Activated B cell treated with CpG ODN at 0.5 μM for 24 hours (primary cell): ENCODE measurements at places on chromosomes 2 and 18.

DNA sequence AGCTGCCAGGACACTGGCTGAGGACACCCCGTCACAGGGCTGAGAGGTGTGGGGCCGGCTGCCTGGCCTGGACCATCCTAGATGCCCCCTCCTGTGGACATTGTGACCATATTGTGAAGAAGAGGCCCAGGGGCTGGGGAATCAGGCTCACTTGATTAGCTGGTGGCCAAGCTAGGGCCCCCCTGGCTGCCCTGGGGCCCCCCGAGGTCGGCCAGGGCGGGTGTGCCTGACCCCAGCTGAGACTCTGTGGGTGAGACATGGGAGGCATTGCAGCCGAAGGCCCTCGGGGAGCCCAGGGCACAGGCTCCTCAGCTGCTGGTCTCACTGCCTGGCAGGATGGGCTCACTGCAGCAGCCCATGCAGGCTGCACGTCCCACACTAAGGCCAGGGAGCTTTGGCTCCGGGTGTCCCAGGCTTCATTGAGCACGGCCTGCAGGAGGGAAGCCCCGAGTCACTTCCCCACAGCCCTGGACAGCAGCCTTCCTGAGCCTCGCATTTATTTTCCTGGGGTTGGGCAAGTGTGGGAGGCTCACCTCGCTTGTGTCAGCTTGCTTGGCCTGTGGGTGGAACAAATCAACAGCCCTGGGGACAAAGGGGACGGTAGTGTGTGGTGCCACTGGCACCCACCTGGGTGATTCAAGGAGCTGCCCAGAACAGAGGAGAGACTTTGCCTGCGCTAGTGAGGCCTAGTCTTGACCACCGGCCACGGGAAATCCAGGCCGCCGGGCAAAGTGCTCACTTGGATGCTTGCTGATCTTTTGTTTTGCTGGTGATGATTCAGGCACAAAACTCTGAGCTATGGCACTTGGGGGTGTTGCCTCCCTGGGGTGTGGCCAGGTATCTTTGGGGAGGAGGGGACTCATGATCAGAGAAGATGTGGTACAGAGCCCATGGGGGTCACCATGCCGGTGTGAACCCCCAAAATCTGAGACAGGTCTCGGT is 1.3 kb downstream of the GAL3ST2 start:
- no peak overlapping the region for H3K4me3 ChIP-seq
- H3K36me3 ChIP-seq = no peaks in the 10 kb centered on the region
- no peak for DNase-seq
- H3K27me3 ChIP-seq = no peaks in the 10 kb centered on the region
- no peaks in the 10 kb centered on the region for H3K4me1 ChIP-seq
- no peak overlapping the region for H3K27ac ChIP-seq

- H3K36me3 ChIP-seq = no peaks in the 10 kb centered on the region
- H3K4me3 ChIP-seq = no peak overlapping the region
- H3K4me1 ChIP-seq = no peaks in the 10 kb centered on the region
- H3K27me3 ChIP-seq = no peaks in the 10 kb centered on the region
- no peak for DNase-seq
- no peak overlapping the region for H3K27ac ChIP-seq
Measured at GRCh38 chr18:25306671-25307070, 45.3 kb downstream of the ZNF521 start.

DNA sequence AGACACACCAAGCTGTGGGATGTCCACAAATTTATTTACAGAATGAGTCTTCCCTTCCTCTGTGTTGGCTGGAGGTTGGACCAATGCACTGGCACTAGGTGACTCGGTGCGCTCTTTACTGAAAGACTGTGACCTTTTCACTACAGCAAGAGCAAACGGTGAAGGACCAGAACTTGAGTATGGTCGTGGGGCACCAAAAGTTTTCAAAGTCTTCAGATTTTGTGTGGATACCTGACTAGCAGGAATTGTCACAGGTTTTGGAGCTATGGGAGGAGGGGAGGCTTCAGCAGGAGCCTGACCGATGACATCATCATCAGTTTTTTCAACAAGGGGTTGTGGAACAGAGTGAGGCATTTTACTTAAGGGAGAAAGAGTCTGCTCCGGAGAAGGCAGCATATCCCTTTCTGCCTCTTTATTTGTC is 73.0 kb upstream of the GRB14 start:
- no peak overlapping the region for H3K4me3 ChIP-seq
- DNase-seq = no peak
- H3K27me3 ChIP-seq = no peaks in the 10 kb centered on the region
- no peak overlapping the region for H3K27ac ChIP-seq

- H3K27me3 ChIP-seq = no peaks in the 10 kb centered on the region
- H3K27ac ChIP-seq = no peak overlapping the region
- DNase-seq = no peak
- no peaks in the 10 kb centered on the region for H3K36me3 ChIP-seq
Measured at GRCh38 chr2:109289504-109290222, 160.7 kb downstream of the SH3RF3 start.

GRCh38 chr2:149884871-149885270 is 297.3 kb upstream of the MMADHC start:
- H3K4me1 ChIP-seq = no peaks in the 10 kb centered on the region
- H3K4me3 ChIP-seq = no peak overlapping the region
- no peaks in the 10 kb centered on the region for H3K36me3 ChIP-seq
- DNase-seq = no peak
- H3K27me3 ChIP-seq = no peaks in the 10 kb centered on the region

- H3K36me3 ChIP-seq = no peaks in the 10 kb centered on the region
- no peak overlapping the region for H3K4me3 ChIP-seq
- no peak for DNase-seq
- no peaks in the 10 kb centered on the region for H3K4me1 ChIP-seq
Measured at GRCh38 chr2:8288206-8288605, 393.6 kb upstream of the ID2 start.

GRCh38 chr18:46346213-46346612 is 242.0 kb downstream of the HAUS1 start:
- DNase-seq = no peak
- peaks cover 30% of the 10 kb centered on the region for H3K4me1 ChIP-seq
- no peaks in the 10 kb centered on the region for H3K36me3 ChIP-seq
- no peaks in the 10 kb centered on the region for H3K27me3 ChIP-seq
- no peak overlapping the region for H3K4me3 ChIP-seq

- H3K27me3 ChIP-seq = peaks cover 81% of the 10 kb centered on the region
- H3K4me3 ChIP-seq = no peak overlapping the region
- peak overlapping the region; percentile 12 for H3K27ac ChIP-seq
- DNase-seq = no peak
Measured at GRCh38 chr2:176093145-176093897, 800 bp downstream of the HOXD13 start.

DNA sequence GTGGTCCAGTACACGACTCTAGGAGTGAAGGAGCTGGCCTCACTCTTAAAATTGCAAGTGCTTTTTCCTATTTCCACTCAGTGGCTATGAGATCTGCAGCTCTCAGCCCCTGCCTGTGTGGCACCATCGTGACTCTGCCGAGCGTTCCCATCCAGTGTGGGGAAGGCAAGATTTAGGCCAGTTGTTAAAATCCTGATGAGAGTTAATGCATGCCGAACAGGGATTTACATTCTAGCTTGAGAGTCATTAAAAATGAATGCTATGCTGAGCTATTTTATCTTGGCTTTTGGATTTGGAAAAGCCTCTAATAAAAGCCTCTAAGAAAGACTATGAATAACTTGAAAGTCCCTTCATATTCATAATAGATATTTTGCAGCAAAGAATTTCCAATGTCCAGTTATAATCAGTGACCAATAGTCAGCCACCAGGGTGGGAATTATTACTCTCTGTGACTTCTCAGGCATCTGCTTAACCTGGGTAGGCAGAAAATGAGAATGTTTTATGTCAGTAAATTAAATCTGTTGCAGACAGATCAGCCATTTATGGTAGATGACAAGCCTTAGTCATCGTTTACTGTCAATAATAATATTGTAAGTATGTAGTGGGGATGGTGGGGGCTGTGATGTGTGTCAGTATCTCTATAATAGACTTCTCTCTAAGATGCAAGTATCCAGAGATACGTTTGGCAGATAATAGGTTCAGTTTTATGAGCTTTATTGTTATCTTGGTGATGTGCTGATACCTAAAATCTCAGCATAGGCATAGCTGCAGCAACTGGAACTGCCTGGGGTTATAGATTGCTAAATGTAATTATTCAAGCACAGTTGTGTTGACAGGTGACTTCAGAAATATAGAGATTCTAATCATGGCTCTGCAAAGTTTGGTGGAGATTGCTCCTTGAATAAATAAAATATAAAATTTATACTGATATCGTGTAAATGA is 207.8 kb downstream of the SOCS6 start:
- peaks cover under 1% of the 10 kb centered on the region for H3K27me3 ChIP-seq
- no peak for DNase-seq
- no peaks in the 10 kb centered on the region for H3K4me1 ChIP-seq
- H3K27ac ChIP-seq = no peak overlapping the region

DNA sequence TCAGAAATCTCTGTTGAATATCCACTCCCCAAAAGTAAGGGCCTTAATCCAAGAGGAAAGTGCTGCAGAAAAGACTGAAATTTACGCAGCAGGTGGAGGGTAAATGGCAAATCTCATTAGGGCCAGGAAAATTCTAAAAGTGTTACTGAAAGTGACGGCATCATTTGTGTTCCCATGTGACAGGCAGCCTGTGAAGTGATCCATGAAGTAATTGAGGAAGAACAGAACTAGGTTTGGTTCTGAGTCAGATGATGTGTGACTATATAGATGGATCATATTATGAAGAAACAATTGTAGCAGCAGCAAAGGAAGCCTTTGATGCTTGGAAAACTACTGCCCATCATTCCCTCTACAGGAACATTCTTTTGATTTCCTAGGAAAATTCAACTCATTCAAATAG is 401.2 kb downstream of the TGIF1 start:
- no peaks in the 10 kb centered on the region for H3K4me1 ChIP-seq
- no peak for DNase-seq
- no peaks in the 10 kb centered on the region for H3K27me3 ChIP-seq
- H3K4me3 ChIP-seq = no peak overlapping the region

GRCh38 chr2:219551441-219552381 is 7.9 kb downstream of the TMEM198 start:
- H3K36me3 ChIP-seq = no peaks in the 10 kb centered on the region
- no peak for DNase-seq
- peaks cover 61% of the 10 kb centered on the region for H3K27me3 ChIP-seq
- H3K4me1 ChIP-seq = peaks cover 7% of the 10 kb centered on the region
- H3K4me3 ChIP-seq = peak overlapping the region; percentile 71
- no peak overlapping the region for H3K27ac ChIP-seq

DNA sequence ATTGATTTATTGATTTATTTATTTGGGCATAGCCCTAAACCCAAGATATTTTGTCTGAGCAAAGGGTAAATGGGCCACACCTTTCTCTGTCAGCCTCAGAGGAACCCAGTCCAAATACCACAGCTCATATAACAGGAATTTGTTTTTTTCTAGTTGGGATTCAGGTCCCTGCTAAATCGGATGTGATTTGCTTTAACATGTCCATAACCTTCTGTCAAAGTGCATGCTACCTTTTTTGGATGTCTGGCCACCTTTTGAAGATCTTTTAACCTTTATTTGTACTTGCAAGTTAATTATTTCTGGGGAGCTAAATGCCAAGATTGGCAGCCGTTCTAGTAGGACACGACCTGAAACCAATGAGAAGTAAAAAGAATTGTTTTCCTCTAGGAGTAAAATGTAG is 303.2 kb upstream of the UBE2E3 start:
- H3K36me3 ChIP-seq = no peaks in the 10 kb centered on the region
- no peaks in the 10 kb centered on the region for H3K27me3 ChIP-seq
- no peak overlapping the region for H3K4me3 ChIP-seq
- H3K4me1 ChIP-seq = no peaks in the 10 kb centered on the region
- H3K27ac ChIP-seq = no peak overlapping the region

DNA sequence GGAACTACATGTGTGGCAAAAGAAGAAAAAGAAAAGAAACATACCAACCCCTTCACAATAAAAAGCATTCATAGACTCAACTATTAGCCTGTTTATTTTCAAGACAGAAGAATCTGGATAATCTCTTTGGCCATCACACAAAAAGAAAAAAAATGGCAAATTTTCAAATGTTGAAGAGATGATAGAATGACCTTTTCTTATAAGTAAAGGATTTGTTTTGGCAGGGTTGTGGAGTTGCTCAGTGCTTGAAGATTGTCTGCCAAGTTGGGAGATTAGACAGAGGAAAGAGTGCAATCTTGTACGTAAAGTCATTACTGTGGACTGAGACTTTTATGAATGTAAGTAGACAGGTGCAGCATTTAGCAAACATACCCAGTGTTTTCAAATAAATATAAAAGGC is 18.5 kb upstream of the FAM171B start:
- H3K27me3 ChIP-seq = no peaks in the 10 kb centered on the region
- H3K27ac ChIP-seq = no peak overlapping the region
- peaks cover 38% of the 10 kb centered on the region for H3K36me3 ChIP-seq
- H3K4me3 ChIP-seq = no peak overlapping the region
- no peaks in the 10 kb centered on the region for H3K4me1 ChIP-seq

DNA sequence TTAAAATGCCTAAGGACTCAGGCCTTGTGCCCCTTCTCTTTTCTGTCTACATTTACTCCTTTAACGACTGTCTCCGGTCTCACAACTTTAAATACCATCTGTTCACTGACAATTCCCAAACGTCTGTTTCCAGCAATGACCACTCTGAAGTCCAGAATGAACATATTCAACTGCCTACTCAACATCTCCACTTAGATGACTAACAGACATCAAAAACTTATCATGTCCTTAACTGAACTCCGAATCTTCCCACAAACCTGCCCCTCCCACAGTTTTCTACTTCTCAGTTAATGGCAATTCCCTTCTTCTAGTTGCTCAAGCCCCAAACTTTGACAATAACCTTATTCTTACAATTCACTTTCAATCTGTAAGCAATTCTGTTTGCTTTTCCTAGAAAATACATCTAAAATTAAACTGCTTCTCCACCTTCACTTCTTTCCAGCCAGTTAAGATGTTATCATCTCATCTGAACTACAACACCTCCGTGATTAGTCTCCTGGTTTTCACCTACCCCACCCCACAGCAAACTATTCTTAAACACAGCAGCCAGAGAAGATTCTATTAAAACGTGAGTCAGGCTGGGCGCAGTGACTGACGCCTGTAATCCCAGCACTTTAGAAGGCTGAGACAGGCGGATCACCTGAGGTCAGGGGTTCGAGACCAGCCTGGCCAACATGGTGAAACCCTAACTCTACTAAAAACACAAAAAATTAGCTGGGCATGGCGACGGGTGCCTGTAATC is 2.8 kb downstream of the C1D start:
- DNase-seq = no peak
- no peak overlapping the region for H3K27ac ChIP-seq
- H3K27me3 ChIP-seq = no peaks in the 10 kb centered on the region
- no peak overlapping the region for H3K4me3 ChIP-seq
- H3K4me1 ChIP-seq = peaks cover 50% of the 10 kb centered on the region

DNA sequence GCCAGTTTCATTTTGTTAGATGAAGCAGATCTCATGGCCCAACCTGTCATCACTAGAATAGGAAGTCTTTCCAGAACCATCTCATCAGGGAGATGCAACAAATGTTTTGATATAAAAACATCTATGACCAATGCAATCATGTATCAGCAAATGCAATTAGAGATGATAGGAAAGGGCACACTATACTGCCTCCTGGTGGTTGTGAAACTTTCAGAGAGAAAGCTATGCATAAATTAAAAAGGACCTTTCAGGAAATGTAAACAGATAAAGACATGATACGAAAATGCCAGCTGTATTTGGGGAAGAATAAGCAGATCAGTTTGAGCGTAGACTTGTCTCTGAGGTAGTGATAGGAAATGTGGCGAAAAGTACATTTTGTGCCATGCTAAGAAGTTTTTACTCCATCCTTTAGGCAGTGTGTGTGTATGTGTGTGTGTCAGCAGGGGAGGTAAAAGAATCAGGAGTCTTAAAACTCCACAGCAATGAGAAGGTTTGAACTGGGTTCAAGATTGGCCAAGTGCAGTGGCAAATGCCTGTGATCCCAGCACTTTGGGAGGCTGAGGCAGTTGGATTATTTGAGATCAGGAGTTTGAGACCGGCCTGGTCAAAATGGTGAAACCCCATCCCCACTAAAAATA is 479.3 kb downstream of the CPS1 start:
- no peaks in the 10 kb centered on the region for H3K36me3 ChIP-seq
- no peak for DNase-seq
- H3K27me3 ChIP-seq = no peaks in the 10 kb centered on the region
